ENCODE measurements at places on chromosomes 11 and 22.

DNA sequence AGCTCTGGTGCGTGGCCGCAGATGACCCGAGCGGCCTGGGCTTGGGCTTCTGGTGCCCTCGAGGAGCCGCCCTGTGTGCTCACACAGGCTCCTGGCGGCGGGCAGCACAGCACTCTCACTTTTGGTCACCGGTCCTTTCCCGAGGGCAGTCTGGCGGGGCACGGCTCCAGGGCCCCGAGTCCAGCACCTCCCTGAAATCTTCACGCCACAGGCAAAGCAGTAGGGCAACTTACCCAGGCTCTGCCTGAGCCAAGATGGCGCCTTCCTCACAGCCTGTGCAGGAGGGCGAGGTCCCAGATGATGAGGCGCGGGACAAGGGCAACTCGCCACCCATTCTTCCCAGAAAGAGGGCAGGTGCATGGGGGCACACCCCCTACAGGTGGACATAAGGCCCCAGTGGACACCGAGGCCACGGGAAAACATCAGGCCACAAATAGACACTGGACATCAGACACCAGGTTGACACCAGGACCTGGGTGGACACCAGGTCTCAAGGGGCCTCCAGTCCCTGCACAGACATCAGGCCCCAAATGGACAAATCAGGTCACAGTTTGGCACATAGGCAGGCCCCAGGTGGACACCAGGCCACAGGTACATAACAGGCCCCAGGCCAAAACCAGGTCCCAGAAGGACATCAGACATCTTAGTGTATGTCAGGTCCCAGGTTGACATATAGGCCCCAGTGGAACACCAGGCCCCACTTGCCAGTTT is 57.6 kb upstream of the SEPTIN5 start:
- DNase-seq = no peak

GRCh38 chr11:78291503-78292108 is 102.9 kb downstream of the USP35 start:
- DNase-seq = no peak

GRCh38 chr22:25362215-25362882 is 142.9 kb downstream of the CRYBB2 start:
- DNase-seq = peak; percentile 58

DNA sequence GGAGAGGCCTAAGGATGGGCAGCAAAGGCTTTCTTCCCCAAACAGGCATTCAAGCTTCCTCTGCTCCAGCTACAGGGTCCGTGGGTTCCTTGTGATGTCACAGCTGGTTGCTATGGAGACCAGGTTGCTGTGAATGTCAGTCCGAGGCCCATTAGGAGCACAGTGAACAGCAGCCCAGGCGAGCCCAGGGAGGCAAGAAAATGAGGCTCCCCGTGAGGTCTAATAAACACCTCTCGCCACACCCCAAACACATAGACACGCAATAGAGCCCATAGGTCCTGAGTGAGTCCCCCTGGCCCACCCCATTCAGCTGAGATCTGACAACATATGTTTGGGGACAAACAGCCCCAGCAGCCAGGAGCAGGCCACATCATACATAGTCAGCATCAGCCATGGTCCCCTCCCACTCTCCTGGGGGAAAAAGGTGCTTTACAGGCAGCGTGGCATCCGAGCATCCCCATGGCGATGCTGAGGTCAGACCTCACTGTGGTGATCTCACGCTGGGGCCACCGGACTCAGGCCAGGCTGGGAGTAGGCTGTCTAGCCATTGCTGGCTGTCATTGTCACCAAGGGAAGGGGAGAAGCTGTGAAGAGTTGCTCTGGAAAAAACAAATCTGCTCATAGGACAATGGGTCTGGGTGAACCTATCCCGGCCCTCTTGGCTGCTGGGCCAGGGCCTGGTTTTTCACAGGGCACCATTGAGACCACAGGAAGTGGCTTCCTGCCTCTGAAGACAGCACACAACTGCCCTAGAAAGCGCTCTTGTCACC is 23.1 kb upstream of the TP53I11 start:
- DNase-seq = no peak

GRCh38 chr11:128776424-128777284 is 82.8 kb downstream of the FLI1 start:
- peak; percentile 64 for DNase-seq

DNA sequence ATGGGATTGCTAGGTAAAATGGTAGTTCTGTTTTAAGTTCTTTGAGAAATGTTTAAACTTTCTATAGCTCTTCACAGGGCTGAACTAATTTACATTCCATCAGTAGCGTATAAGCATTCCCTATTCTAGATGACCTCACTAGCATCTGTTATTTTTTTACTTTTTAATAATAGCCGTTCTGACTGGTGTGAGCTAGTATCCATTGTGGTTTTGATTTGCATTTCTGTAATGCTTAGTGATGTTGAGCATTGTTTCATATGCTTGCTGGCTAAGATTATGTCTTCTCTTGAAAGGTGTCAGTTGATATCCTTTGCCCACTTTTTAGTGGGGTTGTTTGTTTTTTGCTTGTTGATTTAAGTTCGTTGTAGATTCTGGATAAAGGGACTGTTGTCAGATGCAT is 35.9 kb downstream of the MMP27 start:
- DNase-seq = no peak
